Spinal cord (tissue), 10 donors: ENCODE measurements at places on chromosomes 16 and 17.

DNA sequence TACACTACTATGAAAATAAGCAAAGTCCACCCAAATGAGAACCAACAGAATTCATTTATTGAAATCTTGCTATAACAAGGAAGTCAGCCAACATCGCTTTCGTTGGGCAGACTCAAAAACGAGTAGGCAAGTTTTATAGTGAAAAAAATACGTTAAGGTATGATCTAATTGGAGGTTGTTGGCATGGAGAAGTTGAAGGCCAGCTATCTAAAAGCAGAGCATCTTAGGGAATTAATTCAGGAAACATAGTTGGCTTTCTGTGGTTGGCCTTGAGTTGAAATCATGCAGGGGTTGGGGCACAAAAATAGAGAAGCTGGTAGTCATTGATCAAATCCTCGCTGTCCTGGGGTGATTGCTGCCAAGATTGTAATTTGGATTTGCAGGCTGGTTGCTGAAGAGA lies 118.3 kb downstream of the PPM1E start:
- H3K27ac ChIP-seq, result no peak overlapping the region
- H3K36me3 ChIP-seq, result no peaks in the 10 kb centered on the region
- H3K27me3 ChIP-seq, result no peaks in the 10 kb centered on the region
- no peak for DNase-seq
- H3K4me3 ChIP-seq, result no peak overlapping the region

GRCh38 chr16:49994006-49994405 lies 31.0 kb upstream of the CNEP1R1 start:
- H3K27me3 ChIP-seq, result no peaks in the 10 kb centered on the region
- H3K4me3 ChIP-seq, result no peak overlapping the region
- no peaks in the 10 kb centered on the region for H3K4me1 ChIP-seq

DNA sequence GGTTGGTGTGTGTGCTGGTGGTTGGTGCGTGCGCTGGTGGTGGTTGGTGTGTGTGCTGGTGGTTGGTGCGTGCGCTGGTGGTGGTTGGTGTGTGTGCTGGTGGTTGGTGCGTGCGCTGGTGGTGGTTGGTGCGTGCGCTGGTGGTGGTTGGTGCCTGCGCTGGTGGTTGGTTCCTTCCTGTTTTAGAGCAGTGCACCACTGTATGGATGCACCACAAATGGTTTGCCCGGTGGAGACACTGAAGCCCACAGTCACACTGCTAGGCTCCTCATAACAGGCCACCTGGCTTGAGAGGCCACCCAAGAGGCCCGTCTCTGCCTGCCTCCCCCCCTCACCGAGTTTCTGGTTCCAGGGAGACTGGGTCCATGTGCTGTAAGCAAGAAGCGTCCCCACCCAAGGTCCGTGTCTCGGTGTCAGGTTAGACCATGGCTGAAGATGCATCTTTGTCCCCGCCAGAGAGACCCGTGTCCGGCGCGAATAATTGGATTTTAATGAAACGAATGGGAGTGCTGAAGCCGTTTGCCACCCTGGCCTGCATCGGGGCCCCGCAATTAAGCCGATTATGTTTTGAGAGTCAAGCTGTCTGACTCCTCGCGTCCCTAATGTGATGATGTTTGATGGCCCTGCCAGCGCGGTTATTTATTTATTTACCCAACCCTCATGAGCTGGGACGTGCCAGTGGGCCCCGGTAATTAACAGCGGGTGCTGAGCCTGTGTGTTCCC lies 161.3 kb upstream of the GSE1 start:
- peaks cover 50% of the 10 kb centered on the region for H3K4me1 ChIP-seq
- DNase-seq, result no peak
- no peaks in the 10 kb centered on the region for H3K27me3 ChIP-seq
- H3K36me3 ChIP-seq, result no peaks in the 10 kb centered on the region
- no peak overlapping the region for H3K27ac ChIP-seq
- H3K4me3 ChIP-seq, result no peak overlapping the region

- H3K4me3 ChIP-seq, result no peak overlapping the region
- no peak for DNase-seq
- peaks cover 17% of the 10 kb centered on the region for H3K4me1 ChIP-seq
Observed at GRCh38 chr17:27878776-27879562, 14.2 kb downstream of the LYRM9 start.
